Natural killer cell (primary cell): ENCODE measurements at places on chromosomes 13 and 19. TPM values are rescaled to one million over a fixed set of nuclear protein-coding genes. Genes with fewer than 3 reads are reported as not detected.
A peak's percentile ranks its signal among the peaks of the same experiment; 100 is the strongest.

PROZ gene
- not detected for total RNA-seq

ZNF256 gene
- 31.2 TPM for total RNA-seq

LAIR2 gene
- total RNA-seq: 67.7 TPM

C19orf67 gene
- 0.53 TPM for total RNA-seq

- H3K36me3 ChIP-seq: peaks cover 19% of the 10 kb centered on the region
- DNase-seq: peak; percentile 55
- peak overlapping the region; percentile 81 for H3K27ac ChIP-seq
- H3K4me1 ChIP-seq: peaks cover 62% of the 10 kb centered on the region
- H3K27me3 ChIP-seq: no peaks in the 10 kb centered on the region
These were observed 55.1 kb upstream of the C1QTNF9 start for GRCh38 chr13:24254146-24254841.

- no peak overlapping the region for H3K4me3 ChIP-seq
- H3K27ac ChIP-seq: no peak overlapping the region
- H3K4me1 ChIP-seq: no peaks in the 10 kb centered on the region
- peak; percentile 64 for DNase-seq
- peaks cover 56% of the 10 kb centered on the region for H3K36me3 ChIP-seq
These were observed 11.3 kb downstream of the PRKCSH start for GRCh38 chr19:11446652-11447301.

GRCh38 chr13:41513600-41513999 lies 56.2 kb downstream of the RGCC start:
- H3K4me1 ChIP-seq: peaks cover 13% of the 10 kb centered on the region
- no peak overlapping the region for H3K4me3 ChIP-seq
- H3K36me3 ChIP-seq: no peaks in the 10 kb centered on the region
- no peak for DNase-seq
- no peaks in the 10 kb centered on the region for H3K27me3 ChIP-seq

DNA sequence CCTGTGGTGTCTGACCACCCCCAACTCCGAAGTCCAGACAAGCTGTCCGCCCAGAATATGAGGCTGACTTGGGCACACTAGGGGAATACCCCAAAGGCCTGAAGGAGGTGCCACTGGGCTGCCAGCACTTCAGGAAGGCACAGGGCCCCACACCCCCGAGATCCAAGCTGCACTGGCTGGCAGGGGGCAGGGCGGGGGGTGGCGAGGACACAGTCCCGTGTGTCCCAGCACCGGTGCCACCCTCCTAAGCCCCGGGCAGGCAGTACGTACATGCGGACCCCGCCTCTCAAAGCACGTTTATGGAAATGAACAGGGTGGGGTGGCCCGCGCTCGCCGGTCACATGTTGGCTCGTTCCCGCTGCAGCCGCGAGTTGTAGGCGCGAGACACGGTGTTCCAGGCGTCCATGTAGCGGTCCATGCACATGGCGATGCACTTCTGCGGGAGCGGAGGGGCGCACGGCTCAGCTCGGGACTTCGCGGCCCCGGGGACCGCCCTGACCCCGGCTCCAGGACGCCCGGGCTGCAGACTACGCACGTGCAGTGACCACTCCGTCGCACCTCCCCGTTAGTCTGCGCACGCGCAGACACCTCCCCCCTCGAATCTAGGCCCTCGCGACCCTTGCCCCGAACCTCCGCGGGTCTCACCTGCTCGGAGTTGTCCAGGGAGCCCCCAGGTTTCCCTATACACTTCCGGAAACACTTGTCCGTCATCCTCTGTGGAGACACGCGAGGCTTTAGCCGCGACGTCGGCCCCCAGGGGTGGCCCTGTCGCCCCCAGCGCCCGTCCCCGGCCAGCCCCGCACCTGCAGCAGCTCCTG lies 566 bp downstream of the TIMM13 start:
- peak overlapping the region; percentile 86 for H3K27ac ChIP-seq
- H3K4me1 ChIP-seq: peaks cover 23% of the 10 kb centered on the region
- peak; percentile 29 for DNase-seq
- H3K27me3 ChIP-seq: no peaks in the 10 kb centered on the region

DNA sequence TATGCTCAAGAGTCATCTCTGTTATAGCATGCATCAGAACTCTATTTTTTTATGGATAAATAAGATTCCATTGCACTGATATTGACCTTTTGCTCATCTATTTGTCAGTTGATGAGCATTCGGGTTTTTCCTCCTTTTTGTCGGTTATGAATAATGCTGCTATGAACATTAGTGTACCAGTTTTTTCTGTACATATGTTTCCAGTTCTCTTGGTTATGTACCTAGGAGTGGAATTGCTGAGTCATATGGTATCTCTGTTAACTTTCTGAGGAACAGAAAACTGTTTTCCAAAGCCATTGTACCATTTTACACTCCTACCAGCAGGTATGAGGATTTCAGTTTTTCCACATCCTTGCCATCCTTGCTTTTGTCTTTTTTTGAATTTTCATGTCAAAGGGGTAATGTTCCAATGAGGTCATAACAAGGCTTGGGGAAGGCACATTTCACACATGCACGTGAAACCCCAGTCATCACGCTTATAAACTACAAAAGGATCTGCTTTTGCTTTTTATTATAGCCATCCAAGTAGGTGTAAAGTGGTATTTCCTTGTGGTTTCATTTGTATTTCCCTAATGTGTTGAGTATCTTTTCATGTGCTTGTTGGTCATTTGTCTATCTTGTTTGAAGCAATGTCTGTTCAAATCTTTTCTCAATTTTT lies 14.6 kb downstream of the KBTBD7 start:
- H3K36me3 ChIP-seq: no peaks in the 10 kb centered on the region
- no peak for DNase-seq
- H3K27ac ChIP-seq: no peak overlapping the region
- no peaks in the 10 kb centered on the region for H3K4me1 ChIP-seq
- H3K27me3 ChIP-seq: no peaks in the 10 kb centered on the region
- H3K4me3 ChIP-seq: no peak overlapping the region

DNA sequence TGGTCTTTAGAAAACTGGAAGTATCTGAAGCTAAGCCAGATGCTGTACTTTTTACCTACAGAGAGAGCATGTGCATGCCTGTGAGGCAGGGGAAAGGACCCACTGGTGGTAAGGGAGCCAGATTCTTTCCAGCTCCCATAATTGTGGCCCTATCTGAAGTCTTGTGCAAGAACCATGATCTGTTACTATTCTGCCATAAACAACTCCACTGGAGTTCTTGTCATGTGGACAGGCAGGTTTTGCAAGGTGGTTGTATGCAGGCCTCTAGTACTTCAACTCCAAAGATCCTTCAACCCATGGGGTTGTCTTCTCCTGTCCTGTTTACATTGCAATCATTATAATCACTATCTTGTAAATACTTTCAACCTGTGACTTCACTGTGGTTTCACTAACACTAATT lies 14.1 kb downstream of the PROSER1 start:
- no peak overlapping the region for H3K4me3 ChIP-seq
- peaks cover 74% of the 10 kb centered on the region for H3K36me3 ChIP-seq
- no peak overlapping the region for H3K27ac ChIP-seq

DNA sequence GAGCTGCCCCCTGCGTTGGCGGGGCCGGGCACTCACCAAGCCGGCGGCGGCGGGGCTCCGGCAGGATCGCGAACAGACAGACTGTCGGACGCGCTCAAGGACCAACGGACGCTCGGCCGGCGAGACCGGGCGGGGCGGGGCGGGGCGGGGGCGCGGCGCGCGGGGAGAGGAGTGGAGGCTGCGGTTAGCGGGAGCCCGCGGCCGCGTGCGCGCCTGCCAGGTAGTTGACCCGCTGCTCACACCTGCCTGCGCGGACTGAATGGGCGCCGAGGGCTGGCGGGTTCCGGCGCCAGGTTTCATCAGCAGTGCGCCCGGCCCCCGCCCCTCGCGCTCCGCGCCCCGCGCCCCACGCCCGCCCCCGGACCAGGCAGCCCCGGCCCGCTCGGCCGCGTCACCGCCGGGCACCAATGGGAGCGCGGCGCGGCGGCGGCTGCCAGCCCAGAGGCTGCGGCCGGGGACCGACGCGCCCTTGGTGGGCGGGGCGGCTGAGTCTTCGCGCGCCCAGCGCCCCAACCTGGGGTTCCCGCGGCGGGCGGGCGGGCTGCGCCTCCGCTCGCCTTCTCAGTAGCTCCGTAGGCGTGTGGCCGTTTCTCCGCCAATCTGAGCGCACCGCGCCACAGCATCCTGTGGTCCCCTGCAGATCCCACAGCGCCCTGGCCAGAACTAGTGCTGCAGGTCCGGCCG lies at the start of gene SLC7A1:
Gene SLC7A1 (minus strand): TSS at position 309 of the 684 bp plus-strand sequence. CDS start 59,500 bp downstream, outside the sequence.
- H3K4me1 ChIP-seq: peaks cover 13% of the 10 kb centered on the region
- no peaks in the 10 kb centered on the region for H3K27me3 ChIP-seq
- H3K36me3 ChIP-seq: no peaks in the 10 kb centered on the region
- H3K27ac ChIP-seq: peak within 1 kb of the TSS; percentile 46
- peak; percentile 86 for DNase-seq
- peak within 1 kb of the TSS; percentile 49 for H3K4me3 ChIP-seq

DNA sequence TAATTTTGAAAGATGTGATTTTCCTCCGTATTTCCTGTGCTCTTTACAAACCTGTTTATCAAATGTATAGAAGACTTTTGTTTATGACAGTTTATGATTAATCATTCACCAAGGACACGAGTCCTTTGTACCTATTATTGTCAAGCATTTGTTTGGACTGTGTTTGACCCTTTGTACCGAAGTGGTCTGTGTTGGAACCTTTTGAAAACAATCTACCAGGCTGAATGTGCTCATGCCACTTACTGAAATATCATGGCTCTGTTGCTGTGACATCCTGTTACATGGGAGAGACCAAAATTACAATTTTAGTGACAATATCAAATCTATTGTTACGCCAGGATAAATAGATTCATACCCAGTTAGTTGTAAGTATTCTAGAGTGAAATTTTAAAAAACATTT lies 193.6 kb downstream of the IRS2 start:
- no peaks in the 10 kb centered on the region for H3K27me3 ChIP-seq
- no peaks in the 10 kb centered on the region for H3K36me3 ChIP-seq
- H3K4me1 ChIP-seq: no peaks in the 10 kb centered on the region

- H3K4me3 ChIP-seq: no peak overlapping the region
- peaks cover 14% of the 10 kb centered on the region for H3K27me3 ChIP-seq
- H3K27ac ChIP-seq: no peak overlapping the region
- no peak for DNase-seq
These were observed 5.9 kb downstream of the NOTCH3 start for GRCh38 chr19:15194938-15195337.
